ENCODE measurements at places on chromosomes 1 and 21.

- DNase-seq = no peak
Observed at GRCh38 chr1:181577475-181577874, 94.2 kb downstream of the CACNA1E start.

GRCh38 chr1:147598621-147599361 lies 57.5 kb downstream of the BCL9 start:
- peak; percentile 5 for DNase-seq

DNA sequence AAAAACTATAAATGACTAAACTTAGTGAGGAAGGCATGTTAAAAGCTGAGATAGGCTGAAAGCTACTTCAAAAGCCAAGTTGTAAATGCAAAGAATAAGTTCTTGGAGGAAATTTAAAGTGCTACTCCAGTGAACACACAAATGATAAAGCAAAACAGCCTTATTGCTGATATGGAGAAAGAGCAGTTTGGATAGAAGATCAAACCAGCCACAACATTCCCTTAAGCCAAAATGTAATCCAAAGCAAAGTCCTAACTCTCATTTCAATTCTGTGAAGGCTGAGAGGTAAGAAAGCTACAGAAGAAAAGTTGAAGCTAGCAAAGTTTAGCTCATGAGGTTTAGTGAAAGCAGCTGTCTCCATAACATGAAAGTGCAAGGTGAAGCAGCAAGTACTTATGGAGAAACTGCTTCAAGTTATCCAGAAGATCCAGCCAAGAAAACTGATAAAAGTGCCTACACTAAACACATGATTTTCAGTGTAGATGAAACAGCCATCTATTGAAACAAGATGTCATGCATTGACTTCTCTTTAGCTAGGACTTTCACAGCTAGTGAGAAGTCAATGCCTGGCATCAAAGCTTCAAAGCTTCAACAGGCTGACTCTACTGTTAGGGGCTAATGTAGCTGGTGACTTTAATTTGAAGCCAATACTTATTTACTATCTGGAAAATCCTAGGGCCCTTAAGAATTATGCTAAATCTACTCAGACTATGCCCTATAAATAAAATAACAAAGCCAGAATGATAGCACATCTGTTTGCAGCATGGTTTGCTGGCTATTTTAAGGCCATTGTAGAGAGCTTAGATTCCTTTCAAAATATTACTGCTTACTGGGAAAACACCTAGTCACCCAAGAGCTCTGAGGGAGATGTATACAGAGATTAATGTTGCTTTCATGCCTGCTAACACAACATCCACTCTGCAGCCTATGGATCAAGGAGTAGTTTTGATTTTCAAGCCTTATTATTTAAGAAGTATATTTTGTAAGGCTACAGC lies 188.6 kb downstream of the EIF4G3 start:
- no peak for DNase-seq

DNA sequence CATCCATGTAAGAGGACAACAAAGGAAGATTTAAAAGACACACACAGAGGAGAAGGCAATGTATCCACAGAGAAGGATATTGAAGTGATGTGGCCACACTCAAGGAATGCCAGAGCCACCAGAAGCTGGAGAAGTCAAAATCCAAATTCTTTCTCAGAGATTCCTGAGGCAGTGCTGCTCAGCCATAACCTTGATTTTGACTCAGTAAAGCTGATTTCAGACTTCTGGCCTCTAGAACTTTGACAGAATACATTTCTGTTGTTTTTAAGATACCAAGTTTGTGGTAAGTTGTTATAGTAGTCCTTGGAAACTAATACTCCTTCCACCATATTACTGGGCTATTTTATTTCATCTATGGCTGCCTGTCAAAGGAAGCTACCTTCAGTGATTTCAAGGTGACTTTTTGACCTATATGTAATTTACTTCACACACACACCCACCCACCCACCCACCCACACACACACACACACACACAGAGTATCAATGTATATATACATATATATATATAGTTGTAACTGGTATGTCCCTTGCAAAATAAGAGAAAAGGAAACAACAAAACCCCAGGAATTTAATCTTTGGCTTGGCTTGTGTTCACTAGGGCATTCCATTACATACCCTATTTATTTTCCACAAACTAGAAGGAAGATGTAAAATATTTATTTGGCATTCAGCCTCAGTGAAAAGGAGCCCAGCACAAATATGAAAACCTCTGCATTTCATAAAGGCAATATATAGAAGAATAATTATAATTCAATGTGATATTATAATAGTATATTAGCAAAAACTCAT lies 142.1 kb upstream of the PTGFR start:
- DNase-seq = no peak
